Activated naive CD8-positive, alpha-beta T cell treated with anti-CD3 and anti-CD28 coated beads for 36 hours (primary cell): ENCODE measurements at places on chromosomes 11 and 22. TPM values are rescaled to one million over a fixed set of nuclear protein-coding genes. Genes with fewer than 3 reads are reported as not detected.

DNA sequence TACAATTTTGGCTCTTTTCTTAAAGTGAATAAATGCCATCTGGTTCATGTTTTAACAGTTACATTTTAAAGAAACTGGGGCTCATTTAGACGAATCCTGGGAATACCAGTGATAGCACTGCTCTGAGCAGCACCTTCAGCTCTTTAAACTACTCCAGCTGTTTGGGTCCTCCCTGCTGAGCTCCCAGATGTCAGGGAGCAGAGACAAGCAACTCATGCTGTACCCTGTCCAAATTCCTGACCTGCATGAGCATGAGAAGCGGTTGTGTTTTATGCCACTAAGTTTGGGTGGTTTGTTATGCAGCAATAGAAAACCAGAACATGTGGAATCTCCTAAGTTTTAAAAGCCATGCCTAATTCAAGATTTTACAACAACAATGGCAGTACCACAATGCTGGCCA, 90.0 kb downstream of the FDX1 start:
- H3K4me1 ChIP-seq: no peaks in the 10 kb centered on the region
- no peaks in the 10 kb centered on the region for H3K36me3 ChIP-seq
- no peak overlapping the region for H3K4me3 ChIP-seq
- DNase-seq: no peak
- H3K27ac ChIP-seq: no peak overlapping the region

DNA sequence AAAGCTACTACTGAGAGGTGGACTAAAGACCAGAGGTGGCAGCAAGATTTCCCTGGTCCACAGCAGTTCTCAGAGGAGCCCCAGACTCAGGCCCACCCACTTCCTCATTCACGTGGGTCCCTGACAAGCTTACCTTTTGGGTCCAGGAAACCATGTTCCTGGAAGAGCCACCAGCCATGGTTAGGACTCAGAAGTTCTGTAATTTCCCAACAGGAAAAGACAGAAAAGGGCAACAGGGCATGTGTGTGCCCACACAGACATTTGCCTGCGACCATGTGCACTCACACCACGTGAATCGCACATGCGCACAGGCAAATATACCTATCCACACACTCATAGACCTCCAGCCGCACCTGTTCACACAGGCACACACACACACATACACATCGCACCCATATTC, 42.9 kb downstream of the LRRC32 start:
- H3K27ac ChIP-seq: peak overlapping the region; percentile 96
- peak overlapping the region; percentile 54 for H3K4me3 ChIP-seq
- peaks cover 56% of the 10 kb centered on the region for H3K4me1 ChIP-seq
- H3K36me3 ChIP-seq: peaks cover 41% of the 10 kb centered on the region

- peaks cover 9% of the 10 kb centered on the region for H3K4me1 ChIP-seq
- H3K27ac ChIP-seq: no peak overlapping the region
- no peak overlapping the region for H3K4me3 ChIP-seq
- no peak for DNase-seq
- H3K36me3 ChIP-seq: peaks cover 15% of the 10 kb centered on the region
These were observed 181.5 kb downstream of the TMEM135 start for GRCh38 chr11:87219266-87219665.

GRCh38 chr11:19576054-19576453, 136.6 kb upstream of the NAV2 start:
- DNase-seq: no peak
- H3K4me3 ChIP-seq: no peak overlapping the region
- no peaks in the 10 kb centered on the region for H3K4me1 ChIP-seq
- H3K27me3 ChIP-seq: no peaks in the 10 kb centered on the region
- H3K36me3 ChIP-seq: no peaks in the 10 kb centered on the region

GRCh38 chr11:61172888-61173287, 11.7 kb upstream of the VPS37C start:
- H3K36me3 ChIP-seq: no peaks in the 10 kb centered on the region
- peak overlapping the region; percentile 19 for H3K27ac ChIP-seq
- H3K4me3 ChIP-seq: no peak overlapping the region
- DNase-seq: no peak
- peaks cover 15% of the 10 kb centered on the region for H3K4me1 ChIP-seq

DNA sequence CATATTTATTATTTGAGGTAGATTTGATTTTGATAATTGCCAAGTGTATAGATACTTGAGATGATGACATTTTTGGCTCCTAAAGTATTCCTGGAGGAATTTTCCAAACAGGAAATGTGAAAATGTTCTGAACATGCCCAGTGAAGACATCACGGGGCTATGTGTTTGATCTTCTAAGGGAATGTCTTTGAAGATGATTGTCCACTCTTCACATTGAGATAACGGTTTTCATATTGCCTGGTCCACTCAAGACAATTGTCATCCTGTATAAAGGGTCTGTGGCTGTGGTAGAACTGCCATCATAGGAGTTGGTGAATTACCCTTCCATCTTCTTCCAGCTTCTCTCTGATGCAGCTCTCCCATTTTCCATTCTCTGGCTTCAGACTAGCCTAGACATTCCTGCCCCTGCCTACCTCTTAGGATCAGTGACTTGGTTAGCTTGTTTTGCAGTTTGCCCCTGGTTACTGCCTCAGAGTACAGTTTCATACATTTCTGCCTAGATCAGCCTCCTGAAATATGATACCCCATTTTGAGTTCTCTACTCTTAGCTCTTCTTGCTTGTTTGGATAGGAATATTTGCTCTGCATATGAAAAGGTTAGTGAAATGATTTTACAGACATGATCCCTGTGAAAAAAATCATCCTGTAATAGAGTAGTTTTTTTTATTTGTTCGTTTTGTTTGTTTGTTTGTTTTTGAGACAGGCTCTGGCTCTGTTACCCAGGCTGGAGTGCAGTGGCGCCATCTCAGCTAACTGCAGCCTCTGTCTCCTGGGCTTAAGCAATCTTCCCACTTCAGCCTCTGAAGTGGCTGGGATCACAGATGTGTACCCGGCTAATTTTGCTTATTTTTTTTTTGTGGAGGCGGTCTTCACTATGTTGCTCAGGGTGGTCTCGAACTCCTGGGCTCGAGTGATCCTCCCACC, 111.4 kb upstream of the SORL1-AS1 start:
- H3K4me3 ChIP-seq: no peak overlapping the region
- no peak for DNase-seq
- peaks cover 29% of the 10 kb centered on the region for H3K36me3 ChIP-seq
- peak overlapping the region; percentile 67 for H3K27ac ChIP-seq
- H3K4me1 ChIP-seq: peaks cover 49% of the 10 kb centered on the region

GRCh38 chr22:49402169-49402568, 425.5 kb downstream of the BRD1 start:
- no peak overlapping the region for H3K4me3 ChIP-seq
- no peaks in the 10 kb centered on the region for H3K4me1 ChIP-seq
- no peak for DNase-seq
- H3K36me3 ChIP-seq: no peaks in the 10 kb centered on the region
- H3K27ac ChIP-seq: no peak overlapping the region

GRCh38 chr11:96481771-96482170, 92.0 kb downstream of the JRKL start:
- H3K36me3 ChIP-seq: no peaks in the 10 kb centered on the region
- no peak overlapping the region for H3K27ac ChIP-seq
- no peak for DNase-seq

DNA sequence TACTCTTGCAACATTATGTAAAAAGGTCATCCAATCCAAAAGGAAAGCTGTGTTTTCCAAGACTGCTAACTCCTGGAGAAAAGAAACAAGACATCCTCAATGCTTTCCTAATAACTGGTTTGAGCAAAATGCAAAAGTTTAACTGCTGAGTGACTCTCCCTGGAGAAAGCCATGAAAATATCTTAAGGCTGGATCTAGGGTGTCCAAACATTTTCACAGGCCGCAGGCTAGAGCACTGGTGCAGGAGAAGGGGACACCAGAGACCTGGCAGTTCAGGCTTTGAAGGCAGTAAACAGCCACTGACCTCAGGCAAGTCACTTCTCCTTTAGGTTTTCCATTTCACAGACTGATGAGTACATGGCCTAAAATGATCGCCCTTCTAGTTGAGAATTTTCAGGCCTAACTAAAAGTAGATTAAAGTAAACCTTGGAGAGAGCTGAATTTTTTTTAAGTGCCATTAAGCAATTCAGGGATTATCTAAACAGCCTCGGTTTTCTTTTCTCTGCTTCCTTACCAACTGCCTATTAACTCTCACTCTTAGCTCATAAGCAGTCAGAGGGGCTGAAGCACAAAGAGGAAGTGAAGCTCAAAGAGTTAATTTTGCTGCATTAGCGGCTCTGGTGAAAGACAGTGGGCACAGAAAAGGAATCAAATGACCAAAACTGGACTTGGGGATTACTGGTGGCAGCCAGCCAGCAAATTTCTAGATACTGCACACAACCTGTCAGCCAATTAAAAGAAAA, 2.3 kb downstream of the CHKA start:
- H3K4me3 ChIP-seq: peak overlapping the region; percentile 45
- no peak for DNase-seq
- H3K4me1 ChIP-seq: peaks cover 31% of the 10 kb centered on the region
- no peak overlapping the region for H3K27ac ChIP-seq
- H3K36me3 ChIP-seq: peaks cover 7% of the 10 kb centered on the region

DNA sequence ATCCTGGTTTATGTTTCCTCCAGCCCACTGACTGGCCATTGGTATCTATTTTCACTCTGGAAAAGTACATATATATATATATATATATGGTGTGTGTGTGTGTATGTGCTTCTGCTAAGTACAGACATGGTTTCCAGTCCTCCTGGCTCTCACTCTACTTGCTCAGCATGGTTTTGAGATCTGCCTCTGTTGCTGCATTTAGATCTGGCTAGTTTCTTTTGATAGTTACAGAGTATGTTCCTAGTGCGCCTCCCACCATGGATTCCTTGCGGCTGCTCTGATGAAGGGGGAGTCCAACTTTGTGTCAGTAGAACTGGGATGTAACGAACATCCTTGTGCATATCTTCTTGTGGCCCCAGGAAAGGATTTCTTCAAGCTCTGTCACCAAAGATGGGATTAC, 274.1 kb downstream of the MIAT start:
- no peaks in the 10 kb centered on the region for H3K4me1 ChIP-seq
- no peak for DNase-seq
- no peaks in the 10 kb centered on the region for H3K27me3 ChIP-seq

- H3K27ac ChIP-seq: no peak overlapping the region
- peaks cover 6% of the 10 kb centered on the region for H3K27me3 ChIP-seq
- no peaks in the 10 kb centered on the region for H3K36me3 ChIP-seq
These were observed 20.6 kb upstream of the PRDM10 start for GRCh38 chr11:130023204-130023603.

GRCh38 chr11:19827399-19828135, 114.9 kb downstream of the NAV2 start:
- no peak overlapping the region for H3K4me3 ChIP-seq
- peaks cover 3% of the 10 kb centered on the region for H3K27me3 ChIP-seq
- DNase-seq: no peak
- no peaks in the 10 kb centered on the region for H3K36me3 ChIP-seq
- no peak overlapping the region for H3K27ac ChIP-seq
- no peaks in the 10 kb centered on the region for H3K4me1 ChIP-seq

DNA sequence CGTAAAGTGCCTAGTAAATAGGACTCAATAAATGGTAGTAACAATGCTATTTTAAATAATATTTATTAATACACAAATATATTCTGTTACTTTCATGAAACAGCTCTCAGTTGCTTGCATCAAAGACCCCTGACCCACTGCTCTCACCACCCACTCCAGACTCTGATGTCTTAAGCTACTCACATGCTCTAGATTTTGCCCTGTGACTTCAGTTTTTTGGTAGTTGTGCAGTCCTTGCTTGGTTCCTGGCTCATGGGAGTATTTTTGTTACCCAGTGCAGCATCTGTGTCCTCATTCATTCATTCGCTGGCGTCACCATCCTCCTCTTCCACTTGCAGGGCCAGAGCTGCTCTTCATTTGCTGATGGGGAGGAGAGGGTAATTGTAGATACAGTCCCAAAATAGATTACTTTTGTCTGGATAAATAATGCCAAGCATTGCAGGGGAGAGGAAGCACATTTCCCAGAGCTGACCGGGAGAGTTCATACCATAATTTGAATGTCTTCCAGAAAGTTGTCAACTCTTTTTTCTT, 12.7 kb downstream of the MRPL48 start:
- H3K27ac ChIP-seq: no peak overlapping the region
- H3K27me3 ChIP-seq: no peaks in the 10 kb centered on the region
- H3K4me3 ChIP-seq: no peak overlapping the region
- no peak for DNase-seq

GRCh38 chr22:46246178-46246577, 3.9 kb downstream of the CDPF1 start:
- H3K4me1 ChIP-seq: peaks cover 16% of the 10 kb centered on the region
- peaks cover 6% of the 10 kb centered on the region for H3K36me3 ChIP-seq
- no peak overlapping the region for H3K4me3 ChIP-seq
- DNase-seq: no peak
- no peaks in the 10 kb centered on the region for H3K27me3 ChIP-seq
- H3K27ac ChIP-seq: no peak overlapping the region

- H3K4me1 ChIP-seq: no peaks in the 10 kb centered on the region
- no peaks in the 10 kb centered on the region for H3K36me3 ChIP-seq
- H3K4me3 ChIP-seq: no peak overlapping the region
These were observed 30.0 kb upstream of the SMCO4 start for GRCh38 chr11:93573184-93573583.

DNA sequence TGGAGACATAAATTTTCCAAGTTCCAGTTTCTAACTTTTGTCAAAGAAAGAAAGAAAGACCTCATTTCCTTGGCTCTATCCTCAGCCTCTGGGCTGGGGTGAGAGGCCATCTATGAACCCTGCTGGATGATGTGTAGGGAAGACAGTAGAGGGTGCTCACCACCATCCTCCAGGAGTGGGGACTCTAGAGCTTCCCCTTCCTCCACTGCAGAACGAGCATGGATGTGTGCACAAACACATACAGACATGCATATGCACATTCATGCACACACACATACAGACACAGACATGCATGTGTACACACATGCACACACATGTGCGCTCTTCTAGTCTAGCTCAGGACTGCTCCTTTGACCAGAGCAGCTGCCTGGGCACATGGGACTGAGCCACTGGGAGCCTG, 565.8 kb downstream of the BUD13 start:
- H3K27ac ChIP-seq: no peak overlapping the region
- no peak for DNase-seq
- no peak overlapping the region for H3K4me3 ChIP-seq
- H3K36me3 ChIP-seq: no peaks in the 10 kb centered on the region
- H3K4me1 ChIP-seq: no peaks in the 10 kb centered on the region
- no peaks in the 10 kb centered on the region for H3K27me3 ChIP-seq

Gene ISX
- not detected for total RNA-seq

Gene LYVE1
- not detected for total RNA-seq

Gene CASTOR1
- 2.8 TPM for total RNA-seq

Gene CLMP
- 0.06 TPM for total RNA-seq

Gene BACE1
- 1.2 TPM for total RNA-seq

Gene GLB1L3
- 9.8 TPM for total RNA-seq

Gene KRTAP5-11
- total RNA-seq: not detected

Gene CASP5
- not detected for total RNA-seq
